ENCODE measurements at places on chromosomes 16 and 17.

DNA sequence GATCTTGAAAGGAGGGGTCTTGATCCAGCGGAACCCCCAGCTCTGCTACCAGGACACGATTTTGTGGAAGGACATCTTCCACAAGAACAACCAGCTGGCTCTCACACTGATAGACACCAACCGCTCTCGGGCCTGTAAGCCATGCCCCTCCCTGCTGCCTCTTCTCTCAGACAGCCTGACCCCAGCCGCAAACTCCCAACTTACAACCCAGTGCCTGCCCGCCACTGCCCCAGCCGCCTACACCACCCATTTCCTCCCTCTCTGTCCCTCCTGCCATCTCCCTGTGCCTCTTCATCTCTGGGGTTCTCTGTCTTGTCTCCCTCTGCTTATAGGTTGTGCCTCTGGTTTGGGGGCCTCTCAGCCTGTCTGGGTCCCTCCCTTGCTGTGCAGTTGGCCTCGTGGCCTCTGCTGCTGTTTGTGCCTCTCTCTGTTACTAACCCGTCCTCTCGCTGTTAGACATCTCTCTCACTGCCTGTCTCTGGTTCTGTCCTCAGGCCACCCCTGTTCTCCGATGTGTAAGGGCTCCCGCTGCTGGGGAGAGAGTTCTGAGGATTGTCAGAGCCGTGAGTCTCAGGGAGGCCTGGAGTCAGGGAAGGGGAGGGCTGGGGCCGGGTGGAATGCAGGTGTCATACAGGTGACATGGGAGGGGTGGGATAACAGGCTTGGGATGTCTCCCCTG lies 9.6 kb downstream of the ERBB2 start:
- DNase-seq: no peak

DNA sequence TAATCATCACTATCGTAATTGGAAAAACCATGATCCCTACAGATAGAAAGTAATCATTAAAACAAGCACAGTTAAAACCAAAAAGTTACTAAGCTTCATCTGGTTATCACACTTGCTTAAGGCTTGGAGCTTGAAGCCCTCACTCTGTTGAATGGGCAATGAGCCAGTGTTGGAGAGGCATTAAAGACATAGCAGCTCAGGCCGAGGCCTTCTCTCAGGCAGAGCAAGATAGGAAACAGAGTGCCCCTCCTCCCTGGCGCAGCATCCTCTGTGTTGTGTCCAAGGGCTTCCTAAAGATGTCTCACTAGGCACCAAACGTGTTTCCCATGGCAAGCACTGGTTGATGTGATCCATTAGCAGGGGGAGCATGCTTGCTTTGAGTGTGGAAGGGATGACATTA lies 34.9 kb upstream of the LGALS9 start:
- DNase-seq: no peak

DNA sequence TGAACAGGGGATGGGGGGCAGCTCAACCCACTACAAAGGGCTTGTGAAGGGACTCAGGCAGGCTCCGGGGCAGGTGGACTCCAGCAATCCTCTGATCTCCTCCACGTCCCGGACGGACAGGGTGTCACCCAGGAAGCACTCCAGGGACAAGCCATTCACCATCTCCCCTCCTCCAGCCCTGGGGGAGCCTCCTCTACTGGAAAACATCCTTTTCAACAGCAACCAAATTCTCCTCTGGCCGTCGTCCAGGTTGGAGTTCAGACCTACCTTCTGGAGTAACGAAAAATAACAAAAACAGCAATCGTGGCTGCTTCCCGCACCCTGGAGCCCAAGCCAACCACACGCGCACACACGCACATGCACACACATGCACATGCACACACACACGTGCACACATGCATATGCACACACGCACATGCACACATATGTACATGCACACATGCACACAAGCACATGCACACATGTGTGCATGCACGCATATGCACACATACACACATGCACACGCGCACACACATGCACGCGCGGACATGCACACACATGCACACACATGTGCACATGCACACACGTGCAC lies 8.9 kb upstream of the RBFOX3 start:
- DNase-seq: no peak

DNA sequence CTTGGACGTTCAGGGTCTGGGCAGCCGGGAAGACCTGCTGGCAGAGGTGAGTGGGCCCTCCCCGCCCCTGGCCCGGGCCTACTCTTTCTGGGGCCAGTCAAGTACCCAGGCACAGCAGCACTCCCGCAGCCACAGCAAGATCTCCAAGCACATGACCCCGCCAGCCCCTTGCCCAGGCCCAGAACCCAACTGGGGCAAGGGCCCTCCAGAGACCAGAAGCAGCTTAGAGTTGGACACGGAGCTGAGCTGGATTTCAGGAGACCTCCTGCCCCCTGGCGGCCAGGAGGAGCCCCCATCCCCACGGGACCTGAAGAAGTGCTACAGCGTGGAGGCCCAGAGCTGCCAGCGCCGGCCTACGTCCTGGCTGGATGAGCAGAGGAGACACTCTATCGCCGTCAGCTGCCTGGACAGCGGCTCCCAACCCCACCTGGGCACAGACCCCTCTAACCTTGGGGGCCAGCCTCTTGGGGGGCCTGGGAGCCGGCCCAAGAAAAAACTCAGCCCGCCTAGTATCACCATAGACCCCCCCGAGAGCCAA lies 8.6 kb upstream of the ABCC3 start:
- DNase-seq: no peak

GRCh38 chr17:60039847-60040442 lies 38.8 kb downstream of the HEATR6 start:
- DNase-seq: no peak

- DNase-seq: no peak
These were observed 19.2 kb downstream of the NDUFAF8 start for GRCh38 chr17:81258292-81258691.
